ENCODE measurements at places on chromosomes 5 and 9. TPM values are rescaled to one million over a fixed set of nuclear protein-coding genes. Genes with fewer than 3 reads are reported as not detected.

- DNase-seq, result no peak
Observed at GRCh38 chr9:82777366-82777765, 285.6 kb downstream of the RASEF start.

GRCh38 chr5:170150713-170151096 is 45.0 kb downstream of the FOXI1 start:
- DNase-seq, result no peak

DNA sequence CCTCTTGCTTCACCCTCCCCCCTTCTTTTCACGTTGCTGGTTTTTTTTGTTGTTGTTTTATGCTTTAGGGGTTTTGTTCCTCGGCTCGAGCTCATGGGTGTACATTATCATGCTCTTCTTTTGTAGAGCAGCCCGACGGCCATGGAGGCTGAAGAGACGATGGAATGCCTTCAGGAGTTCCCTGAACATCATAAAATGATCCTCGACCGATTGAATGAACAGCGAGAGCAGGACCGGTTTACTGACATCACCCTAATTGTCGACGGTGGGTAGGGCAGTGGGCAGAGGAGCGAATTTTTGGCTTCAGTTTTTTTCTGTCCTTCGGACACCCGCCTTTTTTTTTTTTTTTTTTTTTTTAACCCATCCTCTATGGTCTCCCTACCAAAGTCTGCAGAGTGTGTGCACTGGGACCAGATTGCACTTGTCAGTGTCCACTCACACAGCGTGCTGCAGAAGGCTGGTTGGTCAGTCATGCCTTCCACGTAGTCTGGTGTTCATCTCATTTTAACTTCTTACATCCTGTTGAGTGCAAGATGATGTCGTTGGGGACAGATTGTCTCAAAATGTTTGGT is 1.3 kb downstream of the ZNF131 start:
- DNase-seq, result peak; percentile 58

Gene EDIL3
- 0.09 TPM for total RNA-seq

GRCh38 chr9:99852617-99853016 is 30.9 kb downstream of the NR4A3 start:
- DNase-seq, result no peak

Data from K562 (cell line).